PC-3 (cell line): ENCODE measurements at places on chromosomes 12 and 14. TPM values are rescaled to one million over a fixed set of nuclear protein-coding genes. Genes with fewer than 3 reads are reported as not detected.

The HOXC12 gene
- 0.33 and 1.2 TPM in 2 replicates for total RNA-seq

The DTX3 gene
- 11.9 and 15.9 TPM in 2 replicates for total RNA-seq

The GALNT8 gene
- total RNA-seq: not detected in 2 replicates

The PLA2G1B gene
- not detected in 2 replicates for total RNA-seq

DNA sequence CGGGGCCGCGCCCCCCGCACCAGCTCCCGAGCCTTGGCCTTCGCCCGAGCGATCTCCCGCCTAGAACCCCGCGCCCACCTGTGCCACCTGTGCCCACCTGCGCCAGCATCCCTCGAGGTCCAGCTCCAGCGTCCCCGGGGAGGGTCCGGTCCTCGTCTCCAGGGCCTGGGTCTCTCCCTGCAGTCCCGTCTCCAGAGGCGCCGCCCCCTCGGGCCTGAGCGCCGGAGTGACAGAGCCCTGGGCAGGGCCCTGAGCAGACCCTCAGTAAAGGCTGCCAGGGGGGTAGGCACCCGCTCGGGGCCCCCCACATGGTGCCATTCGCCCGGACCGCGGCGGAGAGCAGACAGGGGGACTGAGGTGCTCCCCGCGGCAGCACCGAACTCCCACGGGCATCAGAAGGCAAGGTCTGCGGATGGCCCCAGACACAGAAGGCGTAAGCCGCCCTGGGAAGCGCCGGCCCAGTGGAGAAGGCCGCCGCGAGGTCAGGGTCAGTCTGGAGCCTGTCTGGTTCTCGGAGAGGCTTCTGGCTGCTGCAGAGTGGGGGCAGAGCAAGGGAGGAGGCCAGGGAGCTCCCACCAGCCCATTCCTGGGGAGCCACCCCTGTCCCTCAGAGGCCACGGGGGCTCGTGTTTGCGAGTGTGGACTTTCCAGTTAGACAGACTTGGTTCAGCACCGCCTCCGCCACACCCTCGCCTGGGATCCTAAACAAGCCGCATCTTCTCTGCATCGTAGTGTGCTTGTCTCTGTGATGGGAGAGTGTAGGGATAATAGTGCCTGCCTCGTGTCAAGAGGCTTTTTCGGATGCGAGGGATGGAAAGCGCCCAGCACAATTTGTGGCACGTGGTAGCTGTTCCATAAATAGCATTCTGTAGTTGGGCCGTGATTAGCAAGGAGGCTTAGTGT is 1.1 kb upstream of the PPP1R13B start:
- H3K27ac ChIP-seq: no peak overlapping the region
- H3K27me3 ChIP-seq: no peaks in the 10 kb centered on the region

DNA sequence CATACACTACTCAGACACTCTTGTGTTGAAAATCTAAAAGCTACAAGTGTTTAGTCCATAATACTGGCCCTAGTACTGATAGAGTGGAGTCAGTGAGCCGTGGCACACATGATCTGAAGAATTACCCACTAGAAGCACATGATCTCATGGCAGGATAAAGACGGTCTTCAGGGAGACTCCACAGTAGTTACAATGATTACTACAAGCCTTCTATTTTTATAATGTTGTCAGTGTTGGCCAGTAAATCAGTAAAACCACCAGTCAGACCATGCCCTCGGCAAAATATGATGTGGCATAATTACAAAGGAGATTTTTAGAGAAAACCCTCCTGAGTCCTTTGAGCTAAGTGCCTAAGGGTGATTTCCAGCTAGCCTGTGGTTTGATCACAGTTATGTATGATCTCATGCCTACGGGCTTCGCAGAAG is 114.9 kb downstream of the PDZRN4 start:
- H3K4me3 ChIP-seq: no peak overlapping the region
- H3K36me3 ChIP-seq: no peaks in the 10 kb centered on the region
- peaks cover 36% of the 10 kb centered on the region for H3K4me1 ChIP-seq
